Tracheal epithelial cell (primary cell): ENCODE measurements at places on chromosomes 13 and 19. TPM values are rescaled to one million over a fixed set of nuclear protein-coding genes. Genes with fewer than 3 reads are reported as not detected.

The ETV2 gene
- not detected in 2 replicates for total RNA-seq

The KLK14 gene
- not detected in 2 replicates for total RNA-seq

The TEX29 gene
- not detected in 2 replicates for total RNA-seq

The ZNF264 gene
- 46.5 and 70.4 TPM in 2 replicates for total RNA-seq

The SIX5 gene
- 4.8 and 5.8 TPM in 2 replicates for total RNA-seq

The TGFBR3L gene
- 4.3 and 5.5 TPM in 2 replicates for total RNA-seq

The ZNF823 gene
- 6.4 and 8.7 TPM in 2 replicates for total RNA-seq

The FAM216B gene
- total RNA-seq: not detected in 2 replicates
